HT-29 (cell line): ENCODE measurements at places on chromosomes 3 and 15. TPM values are rescaled to one million over a fixed set of nuclear protein-coding genes. Genes with fewer than 3 reads are reported as not detected.
A peak's percentile ranks its signal among the peaks of the same experiment; 100 is the strongest.

CYP11A1 gene
- total RNA-seq, result not detected in 2 replicates

SMCO1 gene
- total RNA-seq, result not detected in 2 replicates

RTP1 gene
- total RNA-seq, result not detected in 2 replicates

SCAMP5 gene
- total RNA-seq, result 0.86 and 3.0 TPM in 2 replicates

FMN1 gene
- total RNA-seq, result 9.4 and 11.5 TPM in 2 replicates

C15orf39 gene
- 59.0 and 76.6 TPM in 2 replicates for total RNA-seq

- DNase-seq, result no peak
Measured at GRCh38 chr3:63791974-63792373, 27.1 kb upstream of the C3orf49 start.

DNA sequence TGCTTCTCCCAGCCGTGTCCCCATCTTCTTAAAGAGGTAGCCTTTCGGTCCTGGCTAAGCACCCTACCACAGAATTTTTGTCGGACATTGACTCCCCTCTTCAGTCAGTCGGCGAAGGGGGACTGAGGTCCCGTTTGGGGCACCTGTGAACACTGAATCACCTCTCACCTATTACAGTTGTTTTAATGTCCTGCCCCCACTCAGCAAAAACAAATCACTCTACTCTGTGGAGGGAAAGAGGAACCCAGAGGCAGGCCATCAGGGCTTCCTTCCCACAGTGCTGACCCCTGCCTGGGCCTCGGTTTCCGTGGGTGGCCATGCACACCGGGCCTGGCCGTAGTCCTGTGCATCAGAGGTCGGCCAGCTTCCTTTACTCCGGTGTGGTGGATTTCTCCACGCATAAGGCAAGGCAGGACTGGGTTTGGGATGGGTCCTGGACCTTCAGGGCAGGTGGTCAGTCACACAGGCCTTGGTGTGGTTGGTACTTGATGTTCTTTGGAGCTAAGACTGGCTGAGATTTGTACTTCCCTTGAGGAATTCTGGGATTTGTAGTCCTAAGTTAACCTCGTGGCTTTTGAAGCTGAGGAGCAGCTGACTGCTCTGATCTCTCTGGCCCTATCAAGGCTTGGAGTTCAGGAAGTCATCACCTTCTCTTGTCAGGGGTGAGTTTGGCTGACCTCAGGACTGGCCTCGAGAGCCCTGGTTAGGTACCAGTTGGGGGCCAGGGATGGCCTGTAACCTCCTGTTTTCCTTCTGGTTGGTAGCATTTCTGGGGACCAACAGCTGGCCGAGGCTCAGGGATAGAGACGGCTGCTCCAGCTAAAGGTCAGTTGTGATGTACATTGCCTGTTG is 627 bp upstream of the FAM131A start:
- DNase-seq, result peak; percentile 54

- no peak for DNase-seq
Measured at GRCh38 chr3:114994554-114995341, 152.3 kb downstream of the ZBTB20 start.

DNA sequence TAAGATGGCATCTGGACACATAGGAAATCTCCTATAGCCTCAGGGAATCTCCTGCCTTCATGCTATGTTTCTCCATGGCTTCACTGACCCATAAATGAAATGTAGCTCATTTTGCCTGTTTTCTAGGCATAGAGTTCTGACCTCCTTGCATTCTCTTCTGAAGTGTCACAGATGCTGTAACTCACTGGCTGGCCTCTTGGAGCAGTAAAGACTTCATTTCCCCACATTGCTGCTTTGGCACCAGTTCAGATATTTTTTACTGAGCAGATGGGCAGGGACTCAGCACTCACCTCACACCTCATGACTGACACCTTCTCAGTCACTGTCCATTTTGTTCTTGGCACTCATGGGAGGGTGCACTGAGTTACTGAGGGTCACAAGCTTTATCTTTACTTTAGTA is 286.7 kb upstream of the TGFBR2 start:
- peak; percentile 64 for DNase-seq

GRCh38 chr3:13120289-13120927 is 47.2 kb upstream of the IQSEC1 start:
- no peak for DNase-seq

DNA sequence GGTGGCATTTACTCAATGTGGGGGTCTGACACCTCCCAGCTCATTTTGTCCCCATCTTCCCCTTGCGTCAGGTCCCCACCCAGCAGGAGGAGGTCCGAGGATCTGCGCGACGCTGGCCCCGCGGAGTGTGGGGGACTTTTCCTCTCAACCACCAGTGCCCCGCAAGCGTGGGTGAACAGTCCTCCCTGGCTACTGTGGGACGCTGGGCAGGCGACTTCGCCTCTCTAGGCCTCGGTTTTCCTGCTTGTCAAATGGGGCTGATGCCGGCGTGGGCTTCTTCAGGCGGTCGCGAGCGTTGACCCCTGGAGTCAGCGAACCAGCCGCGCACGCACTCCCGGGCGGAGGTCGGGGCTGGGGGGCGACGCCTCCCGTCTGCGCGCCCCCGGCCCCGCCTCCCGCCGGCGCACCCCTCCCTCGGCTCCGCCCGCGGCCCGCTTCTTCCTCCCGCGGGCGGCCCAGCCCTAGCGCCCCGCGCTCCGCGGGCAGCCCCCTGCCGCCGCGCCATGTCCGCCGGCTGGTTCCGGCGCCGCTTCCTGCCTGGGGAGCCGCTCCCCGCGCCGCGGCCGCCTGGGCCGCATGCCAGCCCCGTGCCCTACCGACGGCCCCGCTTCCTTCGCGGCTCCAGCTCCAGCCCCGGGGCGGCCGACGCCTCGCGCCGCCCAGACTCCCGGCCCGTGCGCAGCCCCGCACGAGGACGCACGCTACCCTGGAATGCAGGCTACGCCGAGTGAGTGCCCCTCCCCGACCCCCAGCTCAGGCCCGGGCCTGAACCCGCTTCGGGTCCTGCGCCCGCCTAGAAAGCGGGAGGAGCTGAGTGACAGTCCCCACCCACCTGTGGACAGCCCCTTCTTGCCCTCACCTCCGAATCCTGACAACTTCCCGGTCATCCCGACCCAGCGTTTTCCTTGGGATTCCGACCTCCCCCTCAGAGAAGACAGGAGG is at the start of gene PPM1M:
TSS of gene PPM1M (plus strand) at position 438 of the 942 bp plus-strand sequence. CDS start at position 504, 66 bp downstream.
- DNase-seq, result peak; percentile 12

DNA sequence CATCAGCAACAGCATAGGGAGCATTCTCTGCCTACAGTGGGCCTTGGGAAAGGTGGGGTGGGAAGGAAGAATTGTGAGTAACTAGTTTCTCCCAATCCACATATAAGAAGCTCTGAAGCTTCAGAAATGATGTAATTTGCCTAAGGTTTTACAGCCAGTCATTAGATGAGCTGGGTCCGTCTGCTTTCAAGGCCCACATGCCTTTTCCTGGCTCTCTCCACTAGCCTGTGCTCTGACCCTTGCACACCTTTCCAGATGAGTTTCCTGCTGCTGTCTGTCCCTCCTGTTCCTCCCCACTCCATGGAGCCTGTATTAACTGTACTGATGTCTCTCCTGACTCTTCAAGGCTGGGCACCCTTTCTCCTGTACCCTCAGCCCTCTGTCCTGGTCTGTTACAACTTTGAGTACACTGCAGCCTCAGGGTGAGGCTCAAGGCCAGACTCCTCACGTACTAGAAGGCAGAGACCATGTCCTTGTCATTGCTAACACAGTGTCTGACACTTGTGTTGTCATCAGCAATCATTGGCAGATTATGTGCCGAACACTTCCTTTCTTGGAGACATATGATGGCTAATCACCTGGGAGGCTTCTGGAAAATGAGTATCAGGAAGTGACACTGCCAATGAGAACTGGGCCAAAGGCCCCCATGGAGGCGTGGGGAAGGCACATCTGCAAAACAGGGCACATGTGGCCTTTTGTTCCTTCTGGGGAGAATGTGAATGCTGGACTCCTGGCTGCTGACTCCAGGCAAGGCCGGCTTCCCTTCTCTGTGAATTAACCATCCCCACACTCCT is 6.6 kb downstream of the TM6SF1 start:
- DNase-seq, result no peak
